HuH-7 (cell line): ENCODE measurements at places on chromosomes 5 and 9.
A peak's percentile ranks its signal among the peaks of the same experiment; 100 is the strongest.

DNA sequence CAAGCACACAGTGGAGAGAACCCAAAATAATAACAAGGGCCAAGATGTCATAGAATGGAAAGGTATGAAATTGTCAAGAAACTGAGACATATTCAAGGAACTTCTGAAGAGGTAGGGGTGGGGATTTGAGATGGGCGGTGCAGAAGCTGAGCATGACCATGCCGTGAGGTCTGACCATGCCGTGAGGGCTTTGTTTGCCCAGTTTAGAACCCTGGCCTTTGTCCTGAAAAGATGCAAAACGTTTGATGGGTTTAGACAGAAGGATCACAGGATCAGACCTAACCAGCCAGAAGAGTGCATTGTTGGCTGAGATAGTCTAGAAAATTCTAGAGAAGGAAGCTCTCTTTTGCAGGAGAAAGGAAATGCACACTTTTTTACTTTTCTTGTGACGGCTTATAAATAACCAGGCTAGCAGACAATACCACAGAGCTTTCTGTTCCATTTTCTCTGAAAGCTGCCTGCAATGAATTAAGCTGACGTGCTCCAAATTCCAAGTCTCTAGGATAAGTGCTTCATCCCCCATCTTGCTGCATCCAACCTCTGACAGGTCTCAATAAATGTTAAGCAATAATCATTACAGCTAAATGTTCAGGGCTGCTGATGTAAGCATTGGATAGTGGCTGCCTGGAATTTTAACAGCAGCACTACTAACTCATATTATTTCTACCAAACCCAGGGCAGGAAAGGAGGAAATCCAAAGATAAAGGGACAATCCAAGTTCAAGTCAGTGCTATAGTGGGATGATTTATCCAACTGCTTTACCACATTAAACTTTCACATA, 110.9 kb upstream of the IL6ST start:
- DNase-seq: no peak

GRCh38 chr5:110738503-110738811, 350 bp upstream of the SLC25A46 start:
- peak; percentile 54 for DNase-seq

DNA sequence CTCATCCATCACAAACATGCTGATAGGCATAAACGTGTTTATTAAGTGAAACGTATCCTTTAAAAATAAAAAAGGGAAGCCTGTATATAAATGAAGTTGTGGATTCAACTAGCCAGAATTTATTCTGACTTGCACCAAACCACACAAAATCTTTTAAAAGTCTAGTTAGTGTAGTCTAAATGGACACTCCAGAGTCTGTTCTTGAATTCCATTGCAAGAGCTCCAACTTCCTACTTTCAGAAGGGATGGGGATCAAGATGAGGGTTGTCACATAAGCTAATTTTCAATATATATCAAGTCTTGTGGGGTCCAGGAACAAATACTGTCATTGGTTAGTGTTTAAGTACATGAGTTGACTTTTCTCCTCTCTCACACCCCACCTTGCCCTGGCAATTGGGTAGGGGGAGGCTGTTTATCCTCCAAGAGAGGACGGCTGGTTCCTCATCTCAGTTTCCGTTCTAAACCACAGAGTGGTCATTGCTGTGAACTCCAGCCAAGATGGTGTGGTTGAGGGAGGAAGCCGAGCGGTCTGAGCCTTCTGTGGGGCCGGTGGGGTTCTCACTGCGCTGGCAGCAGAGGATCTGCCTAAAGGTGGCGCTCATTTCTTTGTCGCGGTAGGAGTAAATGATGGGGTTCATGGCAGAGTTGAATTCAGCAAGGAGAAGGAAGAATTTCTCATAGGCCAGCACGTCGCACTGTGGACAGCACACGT, 163.2 kb downstream of the LPAR1 start:
- no peak for DNase-seq

GRCh38 chr5:133729800-133730199, 117.5 kb upstream of the FSTL4 start:
- no peak for DNase-seq

DNA sequence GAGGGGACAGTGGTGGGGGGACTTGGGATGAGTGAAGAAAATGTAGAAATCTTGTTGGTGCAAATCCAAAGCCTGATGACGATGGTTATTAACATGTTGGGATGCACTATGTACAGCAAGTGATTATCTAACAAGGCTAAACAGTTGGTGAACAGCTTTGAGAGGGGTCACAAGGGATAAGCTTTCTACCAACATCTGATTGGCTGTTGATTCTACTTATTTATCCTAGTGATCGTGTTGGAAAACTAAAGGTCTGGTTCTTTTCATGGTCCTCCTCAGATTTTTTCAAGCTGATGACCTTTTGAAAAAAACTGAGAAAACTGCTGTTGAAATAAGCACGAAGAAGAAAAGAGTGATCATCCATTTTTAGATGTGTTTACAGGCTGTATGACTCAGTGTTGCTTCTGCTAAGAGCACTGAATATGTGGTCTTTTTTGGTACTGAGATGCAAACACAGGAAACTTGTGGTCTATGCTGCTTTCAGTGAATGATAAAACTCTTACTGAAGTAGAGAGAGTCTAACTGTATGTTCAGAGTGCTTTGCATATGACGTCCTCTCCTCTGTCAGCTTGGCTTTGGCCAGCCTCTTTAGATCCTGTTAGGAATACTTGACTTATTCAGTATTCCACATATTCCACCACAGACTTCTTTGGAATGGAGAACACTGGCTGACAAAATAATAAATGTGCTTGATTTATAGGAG, 174.8 kb downstream of the SLF1 start:
- no peak for DNase-seq

- DNase-seq: peak; percentile 14
These were observed 422.6 kb downstream of the EFNA5 start for GRCh38 chr5:107248066-107248695.

DNA sequence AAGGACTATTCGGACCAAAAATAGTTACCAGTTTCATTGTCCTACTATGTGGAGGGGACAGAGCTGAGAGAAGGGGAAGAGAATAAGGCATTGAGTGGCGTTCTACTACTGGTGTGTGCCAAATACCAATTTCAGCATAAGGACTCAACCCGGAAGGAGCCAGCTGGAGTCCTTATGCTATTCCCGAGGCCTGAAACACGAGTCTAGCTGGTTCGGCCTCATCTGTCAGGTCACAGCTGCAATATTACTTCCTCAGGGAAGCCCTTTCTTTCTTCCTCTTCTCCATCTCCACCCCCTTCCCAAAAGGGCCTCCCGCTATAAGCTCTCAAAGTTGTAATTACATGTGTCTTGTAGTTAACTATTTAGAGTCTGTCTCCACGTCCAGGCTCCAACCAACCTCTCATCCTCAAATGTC, 20.5 kb upstream of the FER start:
- DNase-seq: no peak
